ENCODE measurements at places on chromosomes 2 and 18.

GRCh38 chr2:157256626-157257025 lies 879 bp upstream of the GALNT5 start:
- H3K36me3 ChIP-seq = no peaks in the 10 kb centered on the region
- H3K27me3 ChIP-seq = no peaks in the 10 kb centered on the region
- H3K27ac ChIP-seq = no peak overlapping the region
- no peak overlapping the region for H3K4me3 ChIP-seq
- H3K4me1 ChIP-seq = no peaks in the 10 kb centered on the region
- DNase-seq = no peak

GRCh38 chr2:127864877-127865276 lies 6.9 kb upstream of the POLR2D start:
- DNase-seq = no peak
- H3K36me3 ChIP-seq = peaks cover 56% of the 10 kb centered on the region
- H3K4me3 ChIP-seq = no peak overlapping the region
- no peak overlapping the region for H3K27ac ChIP-seq

DNA sequence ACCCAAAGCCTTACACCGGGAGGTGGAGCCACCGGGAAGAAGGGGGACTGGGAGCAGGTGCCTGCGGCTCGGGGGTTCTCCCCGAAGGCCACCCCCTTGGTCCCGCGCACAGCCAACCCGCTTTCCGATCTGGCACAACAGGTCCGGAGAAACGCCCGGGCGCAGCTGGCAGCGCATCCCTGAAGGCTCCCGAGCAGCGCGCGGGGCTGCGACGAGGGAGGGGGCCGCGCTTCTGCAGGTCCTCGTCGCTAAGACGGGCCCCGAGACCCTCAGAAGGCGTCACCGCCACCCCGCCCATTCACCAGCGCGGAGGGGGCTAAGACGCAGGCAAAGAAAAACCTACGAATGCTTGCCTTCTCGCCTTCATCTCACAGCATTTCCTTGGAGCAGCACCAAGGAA lies 1.8 kb downstream of the CBLN2 start:
- H3K36me3 ChIP-seq = no peaks in the 10 kb centered on the region
- peaks cover 16% of the 10 kb centered on the region for H3K27me3 ChIP-seq
- H3K4me1 ChIP-seq = no peaks in the 10 kb centered on the region
- no peak overlapping the region for H3K27ac ChIP-seq
- DNase-seq = no peak
- H3K4me3 ChIP-seq = no peak overlapping the region

GRCh38 chr2:121529439-121530211 lies 1.1 kb upstream of the RNU4ATAC start:
- H3K4me1 ChIP-seq = peaks cover 26% of the 10 kb centered on the region
- DNase-seq = no peak
- H3K27me3 ChIP-seq = no peaks in the 10 kb centered on the region
- peaks cover 35% of the 10 kb centered on the region for H3K36me3 ChIP-seq
- peak overlapping the region; percentile 99 for H3K27ac ChIP-seq

- peak; percentile 74 for DNase-seq
- H3K27me3 ChIP-seq = no peaks in the 10 kb centered on the region
- H3K27ac ChIP-seq = peak within 1 kb of the TSS; percentile 90
- peaks cover 15% of the 10 kb centered on the region for H3K4me1 ChIP-seq
- peak within 1 kb of the TSS; percentile 83 for H3K4me3 ChIP-seq
Observed at GRCh38 chr2:219218732-219219701, at the start of gene ABCB6. Gene ABCB6 (minus strand): TSS chr2:219218958. CDS start chr2:219218673, 285 bp downstream.

- no peak overlapping the region for H3K27ac ChIP-seq
- DNase-seq = peak; percentile 41
- peaks cover 16% of the 10 kb centered on the region for H3K4me1 ChIP-seq
- peak overlapping the region; percentile 47 for H3K4me3 ChIP-seq
- H3K27me3 ChIP-seq = peaks cover 21% of the 10 kb centered on the region
Observed at GRCh38 chr2:19474128-19474527, 115.7 kb upstream of the OSR1 start.

- no peaks in the 10 kb centered on the region for H3K36me3 ChIP-seq
- H3K4me3 ChIP-seq = peak overlapping the region; percentile 65
- H3K27ac ChIP-seq = no peak overlapping the region
Observed at GRCh38 chr2:1742681-1743395, 1.5 kb downstream of the PXDN start.

DNA sequence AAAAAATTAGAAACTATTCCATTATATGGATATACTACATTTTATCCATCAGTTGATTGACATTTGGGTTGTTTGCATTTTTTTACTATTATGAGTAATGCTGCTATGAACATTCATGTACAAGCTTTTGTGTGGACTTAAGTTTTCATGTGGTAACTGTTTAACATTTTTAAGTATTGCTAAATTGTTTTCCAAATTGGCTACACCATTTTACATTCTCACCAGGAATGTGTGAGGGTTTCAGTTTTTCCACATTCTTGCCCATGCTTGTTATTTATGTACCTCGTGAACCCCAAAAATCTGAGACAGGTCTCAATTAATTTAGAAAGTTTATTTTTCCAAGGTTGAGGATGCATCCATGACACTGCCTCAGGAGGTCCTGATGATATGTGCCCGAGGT lies 3.1 kb upstream of the TXNL4A start:
- DNase-seq = no peak
- H3K36me3 ChIP-seq = peaks cover 8% of the 10 kb centered on the region
- H3K4me1 ChIP-seq = peaks cover 20% of the 10 kb centered on the region
- no peak overlapping the region for H3K27ac ChIP-seq
- no peaks in the 10 kb centered on the region for H3K27me3 ChIP-seq

DNA sequence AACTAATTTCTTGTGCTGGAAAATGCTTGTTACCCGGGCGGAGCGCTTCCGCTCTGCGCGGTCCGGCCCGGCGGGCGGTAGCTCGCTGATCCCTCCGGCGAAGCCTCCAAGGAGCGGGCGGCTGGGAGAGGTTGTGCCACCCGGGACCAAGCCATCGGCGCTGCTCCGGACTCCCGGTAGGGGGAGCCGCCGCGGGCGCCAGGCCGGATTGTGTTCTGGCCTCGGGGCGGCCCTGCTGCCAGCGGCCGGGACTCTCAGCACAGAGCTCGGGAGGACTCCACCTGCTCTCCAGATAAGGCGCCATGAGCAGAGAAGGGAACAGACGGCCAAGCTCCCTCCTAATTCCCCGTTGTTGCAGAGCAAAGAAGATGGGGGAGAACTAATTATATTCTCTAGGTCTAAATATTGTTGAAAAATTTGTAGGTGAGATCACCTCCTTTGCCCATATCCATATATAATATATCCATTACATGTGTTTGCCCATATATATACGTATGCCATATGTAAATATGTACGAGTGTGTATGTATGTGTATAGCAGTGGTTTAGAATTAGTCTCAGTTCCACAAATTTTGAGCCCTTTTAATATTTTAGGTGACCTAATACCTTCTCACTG lies 13.8 kb upstream of the SATB2 start:
- H3K27ac ChIP-seq = no peak overlapping the region
- H3K4me1 ChIP-seq = peaks cover 5% of the 10 kb centered on the region
- DNase-seq = no peak
- no peak overlapping the region for H3K4me3 ChIP-seq
- peaks cover 3% of the 10 kb centered on the region for H3K36me3 ChIP-seq

GRCh38 chr18:76643996-76644395 lies 149.0 kb upstream of the ZNF516 start:
- no peak overlapping the region for H3K27ac ChIP-seq
- H3K4me1 ChIP-seq = no peaks in the 10 kb centered on the region
- DNase-seq = no peak
- no peak overlapping the region for H3K4me3 ChIP-seq
- no peaks in the 10 kb centered on the region for H3K36me3 ChIP-seq

DNA sequence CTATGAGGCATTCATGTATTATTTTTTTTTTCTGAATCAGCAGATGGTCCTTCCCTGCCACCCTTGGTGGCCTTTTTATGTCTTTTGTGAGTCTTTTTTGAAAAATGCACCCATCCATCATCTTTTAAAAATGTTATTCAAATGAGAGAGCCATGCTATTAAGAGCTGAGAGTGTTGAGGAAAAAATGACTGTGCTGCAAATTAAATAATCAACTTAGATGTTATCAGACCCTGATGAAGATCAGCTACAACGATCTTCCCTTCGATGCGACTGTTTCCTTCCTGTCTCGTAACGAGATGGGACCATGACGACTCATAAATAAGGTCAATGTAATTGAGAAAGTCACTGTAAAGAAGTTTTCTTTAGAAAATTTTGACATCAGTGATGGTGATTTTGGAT lies 44.4 kb downstream of the TRIB2 start:
- H3K4me1 ChIP-seq = peaks cover 8% of the 10 kb centered on the region
- no peaks in the 10 kb centered on the region for H3K36me3 ChIP-seq
- no peak overlapping the region for H3K27ac ChIP-seq
- no peak for DNase-seq

GRCh38 chr2:240204431-240205276 lies 64.2 kb upstream of the OTOS start:
- H3K4me3 ChIP-seq = no peak overlapping the region
- peak overlapping the region; percentile 35 for H3K27ac ChIP-seq
- H3K27me3 ChIP-seq = peaks cover 34% of the 10 kb centered on the region
- H3K4me1 ChIP-seq = peaks cover 4% of the 10 kb centered on the region
- H3K36me3 ChIP-seq = no peaks in the 10 kb centered on the region
- no peak for DNase-seq

DNA sequence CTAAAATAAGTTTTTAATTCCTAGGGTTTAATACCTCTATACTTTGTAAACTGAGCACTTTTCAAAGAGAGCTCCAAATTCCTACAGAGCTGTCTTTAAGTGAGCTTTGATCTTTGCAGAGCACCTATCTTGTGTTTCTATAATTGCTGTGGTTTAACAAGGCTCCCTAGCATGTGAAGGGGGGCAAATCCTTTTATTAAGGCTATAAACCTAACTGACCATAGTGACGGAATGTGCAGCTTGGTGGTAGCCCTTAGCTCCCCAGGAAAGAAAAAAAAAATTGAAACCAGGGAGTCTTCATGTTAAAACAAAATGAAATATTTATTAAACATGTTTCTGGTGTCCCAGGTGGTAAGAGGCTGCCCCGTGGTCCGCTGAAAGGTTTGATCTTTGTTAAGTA lies 78.6 kb upstream of the ETAA1 start:
- no peak overlapping the region for H3K4me3 ChIP-seq
- no peaks in the 10 kb centered on the region for H3K4me1 ChIP-seq
- H3K36me3 ChIP-seq = no peaks in the 10 kb centered on the region

- no peaks in the 10 kb centered on the region for H3K27me3 ChIP-seq
- DNase-seq = no peak
- H3K36me3 ChIP-seq = peaks cover 3% of the 10 kb centered on the region
- peaks cover 5% of the 10 kb centered on the region for H3K4me1 ChIP-seq
- peak overlapping the region; percentile 38 for H3K27ac ChIP-seq
Observed at GRCh38 chr2:202479090-202479489, 103.0 kb downstream of the BMPR2 start.

- peaks cover 20% of the 10 kb centered on the region for H3K4me1 ChIP-seq
- H3K4me3 ChIP-seq = no peak overlapping the region
- H3K36me3 ChIP-seq = no peaks in the 10 kb centered on the region
- DNase-seq = no peak
Observed at GRCh38 chr2:168469281-168469988, 13.4 kb downstream of the CERS6 start.

- H3K4me3 ChIP-seq = no peak overlapping the region
- no peak for DNase-seq
- H3K27me3 ChIP-seq = peaks cover 17% of the 10 kb centered on the region
- H3K36me3 ChIP-seq = no peaks in the 10 kb centered on the region
- no peaks in the 10 kb centered on the region for H3K4me1 ChIP-seq
Observed at GRCh38 chr2:207225773-207226172, 60.0 kb upstream of the KLF7 start.

DNA sequence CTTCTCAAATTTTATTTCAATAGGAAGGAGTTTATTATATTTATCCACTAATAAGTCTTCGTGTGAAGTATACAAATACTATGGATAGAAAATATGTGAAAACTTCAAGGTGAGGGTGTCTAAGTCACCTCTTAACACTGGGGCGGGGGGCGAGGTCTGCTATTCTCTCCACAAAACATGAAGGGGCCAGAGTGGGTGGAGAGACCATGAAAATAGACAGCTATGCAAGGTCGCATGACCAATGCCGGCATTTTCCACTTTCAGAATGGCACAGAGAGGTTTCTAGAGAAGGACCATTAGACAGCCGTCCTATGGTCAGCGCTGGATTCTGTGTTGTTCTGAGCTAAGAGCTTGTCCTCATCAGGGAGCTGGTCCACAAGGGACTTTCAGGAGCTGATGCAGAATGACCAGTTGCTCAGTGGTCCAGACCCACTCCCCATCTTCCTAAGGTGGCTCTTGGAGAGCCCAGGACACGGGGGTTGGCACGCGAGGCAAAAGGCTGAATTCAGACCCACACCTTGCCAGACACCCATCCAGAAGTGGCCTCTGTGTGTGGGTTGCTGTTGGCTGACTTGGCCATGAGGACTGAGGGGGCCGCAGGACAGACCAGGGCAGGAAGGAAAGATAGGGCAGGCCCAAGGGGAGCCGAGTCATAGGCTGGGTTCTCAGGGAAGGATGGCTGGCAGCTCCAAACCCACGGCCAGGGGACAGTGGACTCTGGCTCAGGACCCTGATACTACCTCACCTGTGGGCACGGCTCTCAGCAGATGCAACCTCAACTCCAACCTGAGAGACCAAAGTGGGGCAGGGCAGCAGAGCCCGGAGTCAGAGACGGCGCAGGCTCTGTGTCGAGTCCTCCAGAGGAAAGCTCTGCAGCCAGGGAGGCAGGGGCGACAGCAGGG lies 69.8 kb downstream of the NDUFA10 start:
- H3K4me3 ChIP-seq = no peak overlapping the region
- H3K27ac ChIP-seq = no peak overlapping the region
- no peak for DNase-seq
- H3K27me3 ChIP-seq = no peaks in the 10 kb centered on the region
- H3K36me3 ChIP-seq = peaks cover 12% of the 10 kb centered on the region

GRCh38 chr2:8222979-8223694 lies 458.7 kb upstream of the ID2 start:
- H3K27ac ChIP-seq = no peak overlapping the region
- H3K36me3 ChIP-seq = peaks cover 2% of the 10 kb centered on the region
- H3K27me3 ChIP-seq = no peaks in the 10 kb centered on the region
- no peak for DNase-seq
- peaks cover 5% of the 10 kb centered on the region for H3K4me1 ChIP-seq

DNA sequence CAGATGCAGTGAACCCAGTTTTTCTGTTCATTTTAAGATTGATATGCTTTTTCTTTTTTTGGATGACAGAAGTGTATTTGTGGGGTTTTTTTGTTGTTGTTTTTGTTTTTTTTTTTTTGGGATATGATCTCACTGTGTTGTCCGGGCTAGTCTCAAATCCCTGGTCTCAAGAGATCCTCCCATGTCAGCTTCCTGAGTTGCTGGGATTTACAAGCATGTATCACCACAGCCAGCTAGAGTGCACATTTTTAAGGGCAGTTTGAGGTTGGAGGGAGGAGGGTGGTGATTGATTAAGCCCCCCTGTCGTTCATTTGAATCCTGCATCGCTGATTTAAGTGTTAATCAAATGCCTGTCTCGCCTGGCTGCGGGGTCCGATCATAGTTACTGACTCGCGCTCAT lies 189.1 kb downstream of the GBX2 start:
- no peak overlapping the region for H3K27ac ChIP-seq
- no peak for DNase-seq
- no peak overlapping the region for H3K4me3 ChIP-seq

DNA sequence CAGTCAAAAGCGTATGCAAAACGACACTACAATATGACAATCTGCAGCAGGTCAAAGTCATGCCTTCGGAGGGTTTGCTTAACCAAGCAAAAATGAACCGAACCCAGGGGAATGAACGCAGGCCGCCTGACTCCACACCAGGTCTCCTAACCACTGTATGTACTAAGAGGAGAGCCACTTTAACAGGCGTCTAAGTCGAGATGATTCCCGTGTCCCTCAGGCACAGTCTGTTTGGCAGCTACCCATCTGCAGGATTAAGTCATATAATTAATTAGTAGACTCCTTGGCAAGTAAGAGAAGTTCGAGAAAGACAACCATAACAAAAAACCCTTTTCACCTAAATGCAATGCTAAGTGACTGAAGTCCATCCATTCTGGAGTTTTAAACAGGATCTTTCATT lies 15.2 kb downstream of the CYB5A start:
- no peaks in the 10 kb centered on the region for H3K36me3 ChIP-seq
- H3K27ac ChIP-seq = no peak overlapping the region
- H3K27me3 ChIP-seq = no peaks in the 10 kb centered on the region
- peaks cover 11% of the 10 kb centered on the region for H3K4me1 ChIP-seq
- no peak for DNase-seq
- H3K4me3 ChIP-seq = no peak overlapping the region
